ENCODE measurements at places on chromosomes 4 and X. TPM values are rescaled to one million over a fixed set of nuclear protein-coding genes. Genes with fewer than 3 reads are reported as not detected.

The CXXC4 gene
- 1.3 TPM for total RNA-seq

The TBC1D25 gene
- 15.8 TPM for total RNA-seq

The ARSJ gene
- 3.9 TPM for total RNA-seq

The PCDH19 gene
- 1.8 TPM for total RNA-seq

The EFHC2 gene
- 5.1 TPM for total RNA-seq

The CASK gene
- total RNA-seq = 28.6 TPM

The DMRTC1B gene
- total RNA-seq = not detected

The SERPINA7 gene
- not detected for total RNA-seq

The OSTC gene
- 23.7 TPM for total RNA-seq

The USP26 gene
- total RNA-seq = not detected

The FGF2 gene
- total RNA-seq = 3.0 TPM

The ZNF732 gene
- 2.3 TPM for total RNA-seq

The SYTL5 gene
- 0.26 TPM for total RNA-seq

DNA sequence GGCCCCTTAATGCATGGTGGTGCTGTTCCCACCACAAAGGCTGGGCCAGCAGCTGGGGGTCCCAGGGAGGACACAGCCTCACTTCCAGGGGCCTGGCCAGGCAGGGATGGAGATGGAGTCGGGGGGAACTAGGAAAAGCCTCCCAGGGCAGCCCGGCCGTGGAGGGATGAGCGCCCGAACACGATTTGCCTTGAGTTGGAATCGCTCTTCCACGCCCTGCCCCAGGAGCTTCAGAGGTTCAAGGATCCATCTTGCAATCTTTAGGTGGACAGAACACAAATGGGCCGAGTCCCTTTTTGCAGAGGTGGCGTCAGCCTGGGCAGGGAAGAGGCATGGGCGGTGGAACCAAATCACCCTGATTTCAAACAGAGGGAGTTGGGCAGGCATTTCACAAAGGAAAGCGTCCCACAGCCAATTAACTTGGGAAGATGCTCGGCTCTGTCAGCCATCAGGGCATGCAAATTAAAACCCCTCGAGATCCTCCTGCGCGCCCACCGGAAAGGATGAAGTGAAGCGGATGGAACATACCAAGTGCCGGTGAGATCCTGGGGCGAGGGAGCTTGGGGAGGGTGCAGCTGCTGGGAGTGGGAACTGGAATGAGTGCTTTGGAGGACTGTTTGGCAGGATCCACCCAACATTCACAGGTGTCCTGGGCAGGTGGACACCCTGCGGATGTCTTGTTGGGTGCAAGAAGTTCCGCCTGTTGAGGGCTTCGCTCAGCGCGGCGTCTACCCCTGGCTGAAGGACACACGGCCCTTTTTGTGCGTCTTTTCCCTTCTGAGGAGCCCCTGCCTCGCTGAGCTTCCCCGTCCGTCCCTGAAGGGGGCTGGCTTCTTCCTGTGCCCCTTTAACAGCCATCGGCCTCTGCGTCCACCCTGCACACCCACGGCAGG lies 75.7 kb downstream of the HTRA3 start:
- peaks cover 6% of the 10 kb centered on the region for H3K4me1 ChIP-seq
- no peak overlapping the region for H3K27ac ChIP-seq
- peaks cover 4% of the 10 kb centered on the region for H3K27me3 ChIP-seq
- H3K4me3 ChIP-seq = no peak overlapping the region
- DNase-seq = peak; percentile 47

GRCh38 chr4:177810220-177810619 lies 368.0 kb upstream of the AGA start:
- H3K27ac ChIP-seq = no peak overlapping the region
- H3K27me3 ChIP-seq = no peaks in the 10 kb centered on the region
- DNase-seq = no peak

GRCh38 chrX:134679644-134680043 lies 21.4 kb upstream of the PLAC1 start:
- H3K27ac ChIP-seq = no peak overlapping the region
- no peak for DNase-seq
- H3K4me1 ChIP-seq = no peaks in the 10 kb centered on the region
- no peaks in the 10 kb centered on the region for H3K27me3 ChIP-seq
- no peak overlapping the region for H3K4me3 ChIP-seq

- H3K27me3 ChIP-seq = no peaks in the 10 kb centered on the region
- no peak overlapping the region for H3K27ac ChIP-seq
- no peaks in the 10 kb centered on the region for H3K36me3 ChIP-seq
- no peaks in the 10 kb centered on the region for H3K4me1 ChIP-seq
- DNase-seq = no peak
- H3K4me3 ChIP-seq = no peak overlapping the region
Observed at GRCh38 chrX:4935846-4936245, 1222.4 kb upstream of the PRKX start.

GRCh38 chr4:186709517-186709916 lies 14.1 kb downstream of the FAT1 start:
- H3K36me3 ChIP-seq = peaks cover 27% of the 10 kb centered on the region
- H3K27ac ChIP-seq = no peak overlapping the region
- H3K27me3 ChIP-seq = no peaks in the 10 kb centered on the region
- no peak for DNase-seq
- H3K4me3 ChIP-seq = no peak overlapping the region

GRCh38 chr4:21710179-21710835 lies 238.3 kb downstream of the KCNIP4 start:
- no peak for DNase-seq
- H3K4me1 ChIP-seq = no peaks in the 10 kb centered on the region
- H3K27ac ChIP-seq = no peak overlapping the region
- no peaks in the 10 kb centered on the region for H3K27me3 ChIP-seq
- no peaks in the 10 kb centered on the region for H3K36me3 ChIP-seq

- H3K36me3 ChIP-seq = peaks cover 12% of the 10 kb centered on the region
- peaks cover 2% of the 10 kb centered on the region for H3K4me1 ChIP-seq
- no peak overlapping the region for H3K4me3 ChIP-seq
- no peaks in the 10 kb centered on the region for H3K27me3 ChIP-seq
- H3K27ac ChIP-seq = no peak overlapping the region
- DNase-seq = no peak
Observed at GRCh38 chr4:38025665-38026064, 65.5 kb downstream of the PTTG2 start.

DNA sequence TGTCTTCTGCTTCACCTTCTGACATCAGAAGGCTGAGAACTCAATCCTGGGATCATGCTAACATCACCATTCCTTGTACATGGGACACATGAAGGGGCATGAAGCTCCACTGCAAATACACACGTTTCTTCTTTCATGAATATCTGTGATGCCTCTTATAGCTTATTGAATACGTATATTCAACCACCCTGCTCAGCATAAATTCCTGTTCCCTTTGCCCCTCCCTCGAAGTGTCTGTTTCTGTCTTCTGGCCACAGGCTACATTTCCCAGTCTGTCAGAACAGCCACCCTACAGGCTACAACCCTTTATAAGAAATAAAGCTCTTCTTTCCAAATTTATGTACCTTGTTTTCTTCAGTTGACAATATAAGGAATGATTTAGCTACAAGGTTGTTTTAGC lies 201.3 kb upstream of the STS start:
- no peak for DNase-seq
- H3K27ac ChIP-seq = no peak overlapping the region
- H3K4me1 ChIP-seq = no peaks in the 10 kb centered on the region
- no peaks in the 10 kb centered on the region for H3K36me3 ChIP-seq

- H3K27ac ChIP-seq = no peak overlapping the region
- H3K4me3 ChIP-seq = no peak overlapping the region
- H3K4me1 ChIP-seq = no peaks in the 10 kb centered on the region
- H3K36me3 ChIP-seq = no peaks in the 10 kb centered on the region
- no peaks in the 10 kb centered on the region for H3K27me3 ChIP-seq
Observed at GRCh38 chrX:144566592-144566991, 680.7 kb upstream of the SPANXN1 start.

DNA sequence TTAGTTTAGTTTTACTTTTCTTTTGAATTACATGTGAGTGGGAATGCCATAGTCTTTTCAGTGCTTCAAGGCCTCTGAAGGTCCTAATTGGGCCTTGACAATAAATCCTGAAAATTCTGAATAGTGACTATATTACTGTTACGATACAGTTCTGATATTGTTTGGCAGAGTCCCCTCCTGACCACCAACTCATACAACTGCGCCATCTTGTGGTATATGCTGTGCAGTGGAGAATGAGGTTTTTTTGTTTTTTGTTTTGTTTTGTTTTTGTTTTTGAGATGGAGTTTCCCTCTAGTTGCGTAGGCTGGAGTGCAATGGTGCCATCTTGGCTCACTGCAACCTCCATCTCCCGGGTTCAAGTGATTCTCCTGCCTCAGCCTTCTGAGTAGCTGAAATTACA lies 56.6 kb upstream of the CHRDL1 start:
- H3K4me1 ChIP-seq = peaks cover 5% of the 10 kb centered on the region
- no peak overlapping the region for H3K27ac ChIP-seq

GRCh38 chrX:32280489-32280888 lies 930.9 kb downstream of the DMD start:
- no peak for DNase-seq
- H3K36me3 ChIP-seq = no peaks in the 10 kb centered on the region
- no peaks in the 10 kb centered on the region for H3K4me1 ChIP-seq
- H3K4me3 ChIP-seq = no peak overlapping the region
- H3K27me3 ChIP-seq = no peaks in the 10 kb centered on the region
- no peak overlapping the region for H3K27ac ChIP-seq

- peaks cover 4% of the 10 kb centered on the region for H3K4me1 ChIP-seq
- H3K4me3 ChIP-seq = no peak overlapping the region
- H3K27me3 ChIP-seq = no peaks in the 10 kb centered on the region
- no peak for DNase-seq
Observed at GRCh38 chr4:99180382-99181070, 36.4 kb upstream of the ADH4 start.

GRCh38 chr4:169931964-169932363 lies 94.2 kb downstream of the MFAP3L start:
- no peaks in the 10 kb centered on the region for H3K27me3 ChIP-seq
- H3K27ac ChIP-seq = no peak overlapping the region
- no peak for DNase-seq
- no peaks in the 10 kb centered on the region for H3K4me1 ChIP-seq
- no peak overlapping the region for H3K4me3 ChIP-seq

DNA sequence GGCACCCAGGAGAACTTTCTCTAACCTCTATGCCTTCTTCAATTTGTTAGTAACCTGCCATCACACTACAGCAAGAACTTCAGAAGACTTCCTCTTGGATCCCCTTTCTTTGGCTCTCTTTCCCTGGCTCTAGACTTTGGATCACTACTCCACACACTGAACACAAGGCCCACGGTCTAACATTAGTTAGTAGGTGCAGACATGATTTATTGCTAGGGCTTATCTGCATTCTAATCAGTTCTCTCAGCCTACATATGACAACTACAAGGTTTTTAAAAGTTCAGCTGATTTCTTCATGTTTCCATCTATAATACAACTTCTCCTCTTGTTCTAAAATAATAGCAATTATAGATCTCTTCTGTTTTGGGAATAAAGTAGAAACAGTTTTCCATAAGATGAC lies 209.1 kb upstream of the ANXA10 start:
- no peak overlapping the region for H3K4me3 ChIP-seq
- H3K36me3 ChIP-seq = no peaks in the 10 kb centered on the region
- no peaks in the 10 kb centered on the region for H3K27me3 ChIP-seq

DNA sequence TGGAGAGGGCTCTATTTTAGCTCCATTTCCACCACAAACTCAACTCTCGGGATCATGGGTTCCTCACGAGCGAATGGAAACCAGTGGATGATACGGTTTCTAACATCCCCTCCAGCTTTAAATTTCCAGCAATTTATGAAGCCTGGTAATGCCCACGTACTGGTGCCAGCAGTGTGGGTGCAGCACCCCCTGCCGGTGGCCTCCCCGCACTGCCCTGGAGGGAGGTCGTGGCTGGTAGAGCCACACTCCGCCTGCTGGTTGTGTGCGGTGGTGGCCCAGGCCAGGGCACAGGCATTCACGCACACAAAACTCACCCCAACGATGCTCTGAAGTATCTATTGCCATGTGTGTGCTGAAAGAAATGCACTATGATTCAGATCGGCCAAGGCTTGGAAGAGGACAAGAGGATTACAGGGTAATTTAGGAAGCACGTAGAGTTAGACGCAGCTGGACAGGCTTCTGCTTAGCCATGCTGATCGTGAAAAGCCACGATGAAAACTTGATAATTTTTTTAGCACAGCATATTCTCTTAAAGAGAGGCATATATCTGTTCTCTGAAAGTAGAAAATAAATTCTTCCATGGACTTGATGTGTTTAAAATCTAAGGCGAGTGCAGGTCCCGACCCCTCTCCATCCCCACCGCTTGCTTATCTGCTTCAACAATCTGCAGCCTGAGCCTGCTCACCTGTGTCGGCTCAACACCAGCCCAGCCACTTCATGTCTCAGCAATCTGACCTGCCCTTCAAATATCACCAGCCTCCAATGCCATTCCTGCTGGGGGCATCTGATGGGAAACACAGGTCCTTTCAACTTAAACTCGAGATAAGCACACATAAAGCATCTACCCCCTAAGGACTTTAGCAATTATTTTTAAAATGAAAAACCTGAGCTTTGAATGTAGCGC lies 59.1 kb downstream of the SCD5 start:
- no peaks in the 10 kb centered on the region for H3K36me3 ChIP-seq
- H3K27ac ChIP-seq = no peak overlapping the region
- no peak overlapping the region for H3K4me3 ChIP-seq
- no peaks in the 10 kb centered on the region for H3K27me3 ChIP-seq
- DNase-seq = peak; percentile 77

DNA sequence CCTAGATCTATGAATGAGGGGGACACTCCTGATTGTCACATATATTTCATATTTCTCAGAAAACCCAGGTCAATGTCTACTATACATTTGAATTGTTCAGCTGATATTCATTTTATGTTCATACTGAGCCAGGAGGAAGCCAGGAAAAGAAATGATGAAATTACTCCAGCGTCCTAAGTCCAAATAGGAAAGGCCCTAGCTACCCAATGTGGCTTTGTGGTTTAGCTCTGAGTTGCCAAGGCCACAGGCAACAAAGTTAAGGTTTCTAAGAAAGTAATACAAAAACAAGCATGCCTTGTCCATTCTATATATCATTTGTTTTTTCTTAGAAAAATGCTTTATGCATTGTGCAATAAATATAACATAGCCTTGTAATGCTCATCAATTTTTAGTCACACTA lies 4.5 kb upstream of the CSN2 start:
- no peak overlapping the region for H3K27ac ChIP-seq
- H3K27me3 ChIP-seq = no peaks in the 10 kb centered on the region
- H3K4me3 ChIP-seq = no peak overlapping the region
- H3K36me3 ChIP-seq = no peaks in the 10 kb centered on the region
- H3K4me1 ChIP-seq = no peaks in the 10 kb centered on the region

DNA sequence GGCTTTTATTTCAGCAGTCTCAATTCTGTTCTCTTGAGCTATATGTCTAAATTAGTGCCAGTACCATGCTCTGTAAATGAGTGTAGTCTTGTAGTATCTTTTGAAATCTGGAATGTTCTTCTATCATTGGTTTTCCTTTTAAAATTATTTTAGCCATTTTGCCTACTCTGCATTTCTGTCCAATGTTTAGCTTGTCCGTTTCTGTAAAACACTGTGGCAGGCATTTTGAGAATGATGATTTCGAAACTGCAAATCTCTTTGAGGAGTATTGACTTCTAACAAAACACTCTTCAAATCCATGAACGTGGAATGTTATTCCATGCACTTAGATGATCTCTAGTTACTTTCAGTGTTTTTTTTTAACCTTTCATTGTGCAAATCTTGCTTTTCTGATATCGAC lies 28.3 kb upstream of the PPP4R3C start:
- DNase-seq = no peak
- H3K27ac ChIP-seq = no peak overlapping the region
- no peaks in the 10 kb centered on the region for H3K4me1 ChIP-seq
- no peak overlapping the region for H3K4me3 ChIP-seq

- peak overlapping the region; percentile 18 for H3K27ac ChIP-seq
- H3K4me1 ChIP-seq = peaks cover 26% of the 10 kb centered on the region
- DNase-seq = no peak
- H3K36me3 ChIP-seq = no peaks in the 10 kb centered on the region
- H3K4me3 ChIP-seq = no peak overlapping the region
Observed at GRCh38 chrX:13128104-13128503, 83.7 kb upstream of the FAM9C start.
